ENCODE measurements at places on chromosomes 3 and 15.

DNA sequence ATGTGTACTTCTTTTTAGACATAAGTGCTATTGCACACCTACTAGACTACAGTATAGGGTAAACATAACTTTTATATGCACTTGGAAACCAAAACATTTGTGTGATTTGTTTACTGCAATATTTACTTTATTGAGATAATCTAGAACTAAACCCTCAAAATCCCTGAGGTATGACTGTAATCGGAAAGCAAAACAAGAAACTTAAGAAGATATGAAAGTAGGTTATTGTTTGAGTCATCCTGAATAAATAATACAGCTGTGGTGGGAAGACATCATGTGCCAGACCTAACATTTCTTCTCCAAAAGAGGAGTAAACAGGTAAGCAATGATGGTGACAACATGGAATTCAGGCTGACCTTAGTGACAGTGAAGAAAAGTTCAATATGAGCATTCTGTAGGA is 765.5 kb downstream of the OTOL1 start:
- no peak for DNase-seq

GRCh38 chr3:51940648-51941462 is 849 bp downstream of the RRP9 start:
- DNase-seq = no peak

- DNase-seq = no peak
Observed at GRCh38 chr3:160554980-160555379, 10.4 kb downstream of the KPNA4 start.

- no peak for DNase-seq
Observed at GRCh38 chr3:23493889-23494288, 290.8 kb downstream of the UBE2E2 start.

DNA sequence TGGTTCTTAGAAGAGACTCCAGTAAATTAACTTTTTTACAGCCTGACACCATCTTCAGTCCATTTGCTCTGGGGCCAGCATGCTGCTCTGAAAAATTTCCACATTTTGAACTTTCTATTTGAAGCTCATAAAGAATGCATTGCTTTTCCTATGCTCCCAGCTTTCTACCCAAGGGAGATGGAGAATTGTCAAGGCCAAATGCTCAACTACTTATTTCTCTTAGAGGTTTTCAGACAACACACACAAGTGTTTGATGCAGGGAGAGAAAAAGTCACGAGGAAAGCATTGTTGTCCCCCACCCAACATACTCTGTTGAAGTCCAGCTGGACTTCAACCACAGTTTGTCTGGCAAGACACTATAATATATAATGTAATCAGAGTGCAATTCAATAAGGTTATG is 100.3 kb upstream of the CADPS start:
- DNase-seq = no peak

GRCh38 chr15:43370310-43370974 is 401 bp downstream of the ZSCAN29 start:
- DNase-seq = no peak

- DNase-seq = no peak
Observed at GRCh38 chr15:98067339-98067738, 106.8 kb downstream of the ARRDC4 start.

GRCh38 chr15:93866476-93866875 is 364.9 kb upstream of the MCTP2 start:
- no peak for DNase-seq

DNA sequence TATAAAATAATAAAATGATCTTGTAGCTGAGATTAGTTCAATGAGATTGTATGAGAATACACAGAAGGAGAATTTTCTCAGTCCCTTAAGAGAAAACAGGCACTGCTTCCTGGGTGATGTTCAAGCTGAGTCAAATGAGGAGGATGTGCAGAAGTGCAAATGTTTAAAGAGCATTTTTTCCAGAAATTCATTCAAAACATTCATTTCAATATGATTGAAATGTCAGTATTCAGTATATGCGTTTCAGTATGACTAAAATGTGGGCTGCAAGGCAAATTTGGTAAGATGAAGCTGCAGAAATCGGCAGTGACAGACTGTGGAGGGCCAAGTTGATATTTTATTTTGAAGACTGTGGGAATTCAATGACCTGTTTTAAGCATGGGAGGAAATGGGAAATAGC is 19.3 kb upstream of the PYDC2 start:
- DNase-seq = no peak

GRCh38 chr3:61092870-61093269 is 158.4 kb downstream of the FHIT start:
- DNase-seq = no peak

DNA sequence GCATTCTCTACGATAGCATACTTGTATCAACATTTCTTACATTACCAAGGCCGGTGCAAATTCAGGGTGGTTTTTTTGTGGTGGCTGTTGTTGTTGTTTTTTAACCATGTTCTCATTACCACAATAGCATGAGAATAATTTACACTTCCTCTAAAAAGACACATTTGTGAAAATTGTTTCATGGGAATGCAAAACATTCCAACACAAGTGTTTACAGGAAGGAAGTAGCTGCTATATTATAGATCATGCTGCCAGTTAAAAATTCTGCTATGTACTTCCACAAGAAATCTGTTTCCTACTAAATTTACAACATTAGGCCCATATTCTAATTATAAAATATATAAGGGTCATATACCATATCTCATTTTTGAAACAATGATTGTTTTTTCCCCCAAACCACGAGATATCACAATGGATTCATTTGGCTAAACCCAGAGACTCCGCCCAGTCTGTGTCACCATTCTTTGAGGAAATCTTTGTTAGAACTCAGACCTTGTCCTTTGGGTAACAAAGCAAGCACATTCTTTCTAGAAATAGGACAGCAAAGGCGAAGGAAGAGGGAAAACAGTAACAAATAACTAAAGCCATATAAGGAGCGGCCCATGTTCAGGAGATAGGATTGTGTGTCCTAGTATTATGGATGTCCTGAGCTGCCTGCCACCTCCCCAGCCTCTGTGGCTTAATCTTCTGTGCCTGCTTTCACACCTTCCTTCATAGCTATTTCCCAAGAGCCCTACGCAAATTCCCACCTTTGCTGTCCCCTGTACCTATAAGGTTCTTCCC is 60.1 kb downstream of the UACA start:
- DNase-seq = no peak

GRCh38 chr3:51538115-51538458 is 432 bp upstream of the RAD54L2 start:
- no peak for DNase-seq

- no peak for DNase-seq
Observed at GRCh38 chr3:172601066-172601832, 78.0 kb upstream of the TNFSF10 start.

DNA sequence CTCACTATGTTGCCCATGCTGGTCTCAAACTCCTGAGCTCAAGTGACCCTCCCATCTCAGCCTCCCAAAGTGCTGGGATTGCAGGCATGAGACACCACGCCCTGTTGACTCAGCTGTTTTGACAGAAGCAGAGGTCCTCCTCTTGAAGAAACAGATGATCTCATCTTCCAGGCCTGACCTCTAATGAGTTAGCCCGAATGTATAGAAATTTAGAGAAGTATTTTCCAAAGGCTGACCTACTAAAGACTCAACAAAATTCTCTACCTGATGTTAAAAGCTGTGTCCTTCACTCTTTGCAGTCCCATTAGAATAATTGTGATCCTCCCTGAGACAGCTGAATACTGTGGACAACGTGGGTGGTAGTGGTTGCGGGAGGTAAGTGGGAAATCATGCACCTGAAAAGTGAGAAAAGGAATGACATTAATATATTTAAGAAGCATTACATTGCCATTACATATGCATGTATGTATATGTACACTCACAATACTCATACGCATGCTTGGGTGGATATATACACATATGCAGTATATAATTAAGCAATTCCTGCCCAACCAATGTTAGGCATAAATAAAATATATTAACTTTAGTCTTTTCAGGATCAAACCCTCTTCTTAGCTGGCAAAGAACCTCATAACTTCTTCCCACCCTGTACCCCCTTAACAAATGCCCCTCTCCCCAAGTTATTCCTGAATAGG is 204.6 kb upstream of the NR2F2 start:
- DNase-seq = no peak

DNA sequence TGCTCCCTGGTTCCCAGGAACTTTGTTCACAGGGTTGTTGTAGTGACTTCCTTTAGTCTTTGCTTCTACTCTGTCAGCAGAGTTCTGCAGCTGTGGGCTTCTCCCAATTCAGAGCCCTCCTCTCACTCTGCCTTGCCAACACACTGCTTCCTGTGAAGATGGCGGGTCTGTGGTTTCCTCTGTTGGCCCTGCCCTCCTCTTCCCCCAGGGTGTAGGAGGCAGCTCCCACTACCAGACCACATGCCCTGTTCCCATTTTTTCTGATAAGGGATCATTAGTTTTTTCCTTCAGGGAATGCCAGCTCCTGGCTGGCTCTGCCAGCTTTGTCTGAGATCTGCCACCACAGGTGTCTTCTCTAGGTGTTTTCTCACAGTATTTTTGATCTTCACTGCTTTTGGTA is 12.7 kb downstream of the SPSB4 start:
- DNase-seq = no peak

DNA sequence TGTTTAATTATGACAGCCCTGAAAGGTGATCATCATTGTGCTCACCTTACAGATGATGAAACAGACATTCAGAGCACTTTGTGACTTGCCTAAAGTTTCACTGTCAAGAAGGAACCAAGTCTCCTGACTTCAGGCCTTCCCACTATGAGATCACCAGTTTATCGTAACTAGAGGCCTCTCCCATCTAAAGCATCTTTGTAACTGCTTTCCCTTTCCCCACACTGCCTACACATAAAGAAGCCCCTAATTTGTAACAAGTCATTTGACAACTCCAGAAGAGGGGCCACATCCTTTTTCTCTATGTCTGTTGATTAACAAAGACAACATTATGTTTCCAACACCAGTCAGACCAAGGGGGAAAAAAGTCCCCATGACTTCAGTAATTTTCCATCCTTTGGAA is 1.1 kb downstream of the KLHL6 start:
- no peak for DNase-seq

GRCh38 chr3:54127499-54128056 is 5.2 kb downstream of the CACNA2D3 start:
- DNase-seq = no peak

DNA sequence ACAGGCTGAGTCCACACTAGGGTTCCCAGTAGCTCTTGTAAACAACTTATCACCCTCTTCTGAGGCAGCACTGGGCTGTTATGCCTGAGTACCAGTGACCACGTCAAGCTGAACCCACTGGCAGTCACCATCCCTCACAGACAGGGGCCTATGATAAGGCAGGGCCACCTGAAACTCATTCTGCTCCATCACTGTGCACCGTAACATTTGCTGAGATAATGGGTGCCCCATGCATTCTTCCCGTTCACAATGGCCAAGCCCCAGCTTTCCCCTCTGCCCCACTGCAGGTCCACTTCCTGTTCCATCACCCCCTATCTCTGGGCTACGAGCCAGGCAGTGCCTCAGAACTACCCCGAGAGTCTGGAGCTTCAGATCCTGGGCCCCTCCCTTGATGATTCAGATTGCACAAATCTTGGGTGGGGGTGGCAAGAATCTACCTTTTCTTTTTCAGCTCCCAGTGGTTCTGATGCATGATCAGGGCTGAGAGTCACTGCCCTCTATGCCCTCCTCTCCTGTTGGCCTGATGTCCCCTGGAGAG is 158.0 kb downstream of the RAB11A start:
- DNase-seq = no peak

- no peak for DNase-seq
Observed at GRCh38 chr3:103662591-103662990, 1227.8 kb downstream of the ZPLD1 start.

DNA sequence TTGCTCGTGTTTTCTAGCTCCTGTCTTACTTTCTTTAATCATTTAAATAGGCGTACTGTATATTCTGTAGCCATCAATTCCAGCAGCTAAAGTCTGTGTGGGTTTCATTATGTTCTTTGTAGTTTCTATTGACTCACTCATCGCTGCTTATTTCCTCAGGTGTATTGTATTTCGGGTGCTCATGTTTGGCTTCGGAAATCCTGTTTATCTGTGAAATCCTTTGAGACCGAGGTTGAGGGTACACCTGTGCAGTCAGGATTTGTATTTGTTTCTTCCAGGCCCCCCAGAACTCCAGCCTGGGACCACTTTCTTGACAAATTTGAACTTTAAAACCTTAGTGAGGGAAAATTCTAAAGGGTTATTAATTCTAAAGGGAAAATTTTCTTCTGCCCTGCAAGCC is 2.0 kb upstream of the PAK2 start:
- DNase-seq = no peak
